ENCODE measurements at places on chromosomes 16 and 17. TPM values are rescaled to one million over a fixed set of nuclear protein-coding genes. Genes with fewer than 3 reads are reported as not detected.

DNA sequence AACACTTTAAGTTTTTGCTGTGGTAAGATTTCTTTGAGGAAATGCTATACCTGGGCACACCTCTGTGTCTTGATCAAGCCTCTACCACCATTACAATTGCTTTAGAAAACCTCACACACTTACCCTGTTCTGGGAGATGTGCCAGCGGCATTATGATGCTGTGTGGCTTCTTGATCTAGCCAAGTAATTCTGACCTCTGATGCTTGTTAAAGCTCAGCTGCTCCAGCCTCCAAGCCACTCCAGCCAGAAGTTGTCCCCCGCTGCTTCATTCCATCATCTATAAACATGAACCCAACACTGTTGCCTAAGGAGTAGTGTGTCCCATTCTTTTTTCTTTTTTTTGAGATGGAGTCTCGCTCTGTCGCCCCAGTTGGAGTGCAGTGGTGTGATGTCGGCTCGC, 60.1 kb downstream of the CYLD start:
- DNase-seq: no peak

- DNase-seq: no peak
Observed at GRCh38 chr16:81720973-81721906, 57.9 kb upstream of the PLCG2 start.

- no peak for DNase-seq
Observed at GRCh38 chr17:74541176-74542111, 4.5 kb downstream of the CD300C start.

Gene TBC1D3C
- not detected for total RNA-seq

- DNase-seq: no peak
Observed at GRCh38 chr17:11485336-11486100, 112.8 kb upstream of the DNAH9 start.

- DNase-seq: no peak
Observed at GRCh38 chr17:16945663-16946218, 26.2 kb downstream of the TNFRSF13B start.

Gene CCT6B
- 4.1 TPM for total RNA-seq

DNA sequence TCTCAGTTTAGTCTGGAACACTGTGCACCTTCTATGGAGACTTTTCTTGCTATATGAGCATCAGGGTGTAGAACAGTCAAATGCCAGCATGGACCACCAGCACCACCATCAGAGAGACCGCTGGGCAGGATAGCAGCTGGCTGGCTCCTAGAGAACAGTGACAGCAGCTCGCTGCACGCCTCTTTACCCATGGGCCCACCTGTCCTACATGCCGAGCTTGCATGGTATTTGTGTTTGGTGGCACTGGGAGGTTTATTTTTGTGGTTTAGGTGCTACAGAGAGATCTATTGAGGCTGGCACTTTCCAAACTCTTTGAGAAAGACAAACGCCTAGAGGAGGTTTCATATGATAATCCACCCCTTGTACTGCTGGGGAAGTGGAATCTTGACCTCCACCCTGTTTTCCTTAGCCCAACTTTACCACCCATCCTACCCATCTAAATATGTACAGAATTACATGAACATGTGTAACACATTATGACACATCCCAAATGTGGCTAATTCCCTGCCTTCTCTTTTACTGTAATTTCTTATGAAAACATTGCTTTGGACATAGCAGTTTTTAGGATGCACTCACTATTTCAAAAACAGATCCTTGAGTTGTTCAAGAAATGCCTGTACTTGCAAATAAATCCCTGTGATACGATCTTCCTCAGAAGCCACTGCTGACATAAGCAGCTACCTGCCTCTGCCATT, 46.3 kb downstream of the COG7 start:
- no peak for DNase-seq

Gene ATP2C2
- 5.3 TPM for total RNA-seq

GRCh38 chr17:29151567-29151966, 28.6 kb downstream of the MYO18A start:
- no peak for DNase-seq

Gene RNF40
- 94.1 TPM for total RNA-seq

DNA sequence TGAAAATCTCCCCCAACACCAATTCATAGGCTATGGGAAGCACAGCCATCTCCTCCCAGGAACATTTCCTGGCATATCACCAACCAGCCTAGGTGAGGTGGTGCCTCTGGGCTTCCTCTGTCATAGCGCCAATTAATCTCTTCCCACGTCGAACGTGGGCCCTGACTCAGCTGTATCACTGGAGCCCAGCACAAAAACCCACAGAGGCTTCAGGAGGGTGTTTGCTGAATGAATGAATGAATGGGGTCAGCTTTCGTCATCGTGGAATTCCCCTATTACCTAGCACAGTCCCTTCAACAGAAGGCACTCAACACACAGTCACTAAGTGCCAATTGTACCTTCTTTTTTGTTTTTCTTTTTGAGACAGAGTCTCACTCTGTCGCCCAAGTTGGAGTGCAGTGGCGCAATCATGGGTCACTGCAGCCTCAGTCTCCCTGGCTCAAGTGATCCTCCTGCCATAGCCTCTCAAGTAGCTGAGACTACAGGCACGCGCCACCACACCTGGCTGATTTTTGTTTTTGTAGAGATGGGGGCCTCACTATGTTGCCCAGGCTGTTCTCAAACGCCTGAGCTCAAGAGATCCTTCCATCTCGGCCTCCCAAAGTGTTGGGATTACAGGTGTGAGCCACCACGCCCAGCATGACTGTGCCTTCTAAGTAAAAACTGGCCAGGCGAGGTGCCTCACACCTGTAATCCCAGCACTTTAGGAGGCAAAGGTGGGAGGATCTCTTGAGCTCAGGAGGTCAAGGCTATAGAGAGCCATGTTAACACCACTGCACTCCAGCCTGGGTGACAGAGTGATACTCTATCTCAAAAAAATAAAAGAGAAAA, 4.1 kb downstream of the ZNF688 start:
- DNase-seq: no peak

DNA sequence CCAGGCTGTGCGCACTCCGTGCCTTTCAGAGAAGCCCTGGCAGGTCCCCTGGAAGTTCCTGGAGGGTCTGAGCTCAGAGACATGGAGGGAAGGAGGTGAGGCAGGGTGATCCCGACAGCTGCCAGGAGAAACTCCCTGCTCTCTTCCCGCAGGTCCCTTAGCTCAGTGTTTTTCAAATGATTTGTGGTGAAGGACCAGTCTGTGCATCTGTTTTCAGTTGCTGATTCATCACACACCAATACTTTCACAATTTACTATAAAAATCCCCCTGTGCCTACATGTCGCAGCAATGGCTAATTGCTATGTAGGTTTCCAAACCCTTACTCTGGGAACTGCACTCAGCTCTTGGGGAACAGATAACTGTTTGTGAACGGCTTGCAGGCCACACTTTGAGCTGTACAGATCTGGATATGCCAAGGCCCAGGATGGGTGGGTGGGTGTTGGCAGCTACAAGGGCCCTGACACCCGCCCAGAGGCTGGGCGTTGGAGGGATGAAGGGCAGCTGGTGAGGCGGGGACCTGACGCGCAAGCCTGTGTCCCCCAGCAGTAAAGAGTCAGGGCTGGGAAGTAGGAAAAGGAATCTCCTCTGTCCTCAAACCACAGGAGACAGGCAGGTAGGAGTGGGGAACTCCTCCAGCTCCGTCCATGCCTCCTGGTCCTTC, 20.5 kb upstream of the EMP2 start:
- DNase-seq: no peak

DNA sequence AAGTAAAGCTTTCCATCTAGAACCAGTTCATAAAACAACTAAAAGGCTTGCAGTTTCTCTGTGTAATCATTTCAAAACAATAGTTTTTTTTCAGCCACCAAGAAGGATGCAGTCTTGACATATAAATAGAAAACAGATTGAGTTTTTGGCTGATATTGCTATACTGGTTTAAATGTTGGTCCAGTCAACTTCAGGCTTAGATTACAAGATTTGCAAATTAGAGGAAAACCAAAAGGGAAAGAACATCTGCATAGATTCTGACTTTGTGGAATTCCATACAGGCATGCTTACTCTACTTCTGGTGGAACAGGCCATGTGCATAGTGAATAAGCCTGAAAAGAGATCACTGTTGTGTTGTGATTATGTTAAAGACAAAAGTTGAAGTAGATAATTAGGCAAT, 150.3 kb downstream of the BCAS3 start:
- no peak for DNase-seq

DNA sequence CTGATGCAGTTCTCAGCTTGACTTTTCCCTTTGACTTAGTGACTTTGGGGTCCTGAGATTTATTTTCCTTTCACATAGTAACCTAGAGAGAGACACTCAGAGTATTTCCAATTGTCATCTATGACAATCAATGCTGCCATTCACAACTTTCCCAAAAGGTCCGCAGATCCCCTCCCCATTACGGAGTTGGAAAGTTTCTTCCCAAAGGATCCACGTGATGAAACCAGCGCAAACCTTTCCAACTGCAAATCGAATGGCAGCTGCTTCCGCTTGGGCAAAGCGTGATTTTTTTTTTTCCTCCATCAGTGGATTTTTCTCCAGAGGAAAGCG, 538 bp upstream of the FCSK start:
- DNase-seq: no peak

Gene SAMD14
- total RNA-seq: 45.2 TPM

DNA sequence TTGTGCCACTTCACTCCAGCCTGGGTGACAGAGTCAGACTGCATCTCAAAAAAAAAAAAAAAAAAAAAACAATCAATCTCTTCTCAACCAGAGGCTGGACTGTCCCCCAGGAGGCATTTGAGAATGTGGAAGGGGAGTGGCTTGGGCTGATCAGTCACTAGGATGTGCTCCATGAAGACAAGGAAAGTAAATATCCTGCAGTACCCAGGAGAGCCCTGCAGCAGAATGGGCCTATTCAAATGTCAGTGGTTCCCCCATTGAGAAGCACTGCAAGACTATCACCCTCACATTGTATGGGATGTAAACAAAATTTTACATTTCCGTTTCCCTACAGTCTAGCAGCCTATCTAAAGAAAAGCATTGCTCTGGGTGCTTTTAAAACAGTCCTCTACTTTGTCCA, 70.3 kb downstream of the DNAH9 start:
- no peak for DNase-seq

Gene EVPLL
- not detected for total RNA-seq

GRCh38 chr17:47265983-47266541, 12.4 kb downstream of the ITGB3 start:
- no peak for DNase-seq

- DNase-seq: no peak
Observed at GRCh38 chr16:68900009-68900408, 56.7 kb downstream of the TANGO6 start.

- DNase-seq: no peak
Observed at GRCh38 chr17:31216031-31216751, 80.8 kb downstream of the OMG start.

- no peak for DNase-seq
Observed at GRCh38 chr16:68825427-68825826, 17.9 kb upstream of the TANGO6 start.

Gene IL21R
- total RNA-seq: 0.22 TPM

Gene ST6GALNAC1
- total RNA-seq: 5.0 TPM

- DNase-seq: no peak
Observed at GRCh38 chr17:66493283-66494019, 191.0 kb downstream of the PRKCA start.

GRCh38 chr17:7215136-7215638, 4.4 kb downstream of the DLG4 start:
- no peak for DNase-seq

- DNase-seq: no peak
Observed at GRCh38 chr17:10992106-10992880, 154.4 kb upstream of the PIRT start.

DNA sequence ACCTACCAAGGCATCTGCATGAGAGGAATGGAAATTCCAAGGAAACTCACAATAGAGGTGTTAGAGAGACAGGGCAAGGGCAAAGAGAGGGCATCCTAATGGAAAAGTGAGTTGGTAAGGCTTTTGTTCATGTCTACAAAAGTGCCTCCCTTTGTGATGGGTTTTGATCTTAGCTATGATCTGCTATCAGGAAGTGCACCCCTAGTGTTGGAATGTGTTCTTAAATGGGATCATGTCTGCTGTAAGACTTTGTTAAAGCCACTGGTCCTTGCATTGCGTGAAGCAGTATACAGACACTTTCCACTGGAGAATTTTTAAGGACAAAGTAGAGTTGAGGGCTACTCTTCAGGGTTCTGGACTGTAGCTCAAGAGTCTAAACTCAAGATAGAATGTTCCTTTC, 92.0 kb downstream of the MAP2K6 start:
- DNase-seq: no peak

DNA sequence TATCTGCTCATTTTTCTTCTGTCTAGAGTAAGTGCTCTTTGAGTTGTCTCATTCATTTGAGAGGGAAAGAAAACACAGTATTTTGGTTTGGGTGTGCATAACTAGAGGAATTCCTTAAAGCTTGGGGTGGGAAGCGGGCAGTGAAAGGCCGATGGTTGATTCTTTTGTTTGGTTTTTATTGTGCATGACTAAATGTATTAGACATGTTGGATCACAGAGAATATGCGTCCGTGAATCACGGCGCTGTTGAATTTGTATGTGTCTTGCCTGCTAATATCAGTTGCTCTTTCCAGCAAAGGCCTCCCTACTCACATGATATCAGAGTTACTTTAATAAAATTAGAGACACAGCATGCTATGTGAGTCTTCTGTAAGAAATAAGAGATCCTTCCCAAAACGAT, 180.0 kb downstream of the CHD9NB start:
- no peak for DNase-seq

Gene KRT20
- total RNA-seq: not detected

Gene CD300H
- total RNA-seq: not detected

Gene ZNF597
- 3.9 TPM for total RNA-seq

Gene HEATR9
- total RNA-seq: not detected

Gene DPEP1
- not detected for total RNA-seq

GRCh38 chr17:76935331-76935730, 67.1 kb downstream of the MGAT5B start:
- no peak for DNase-seq

GRCh38 chr17:9199571-9200551, 178.6 kb downstream of the NTN1 start:
- DNase-seq: no peak

DNA sequence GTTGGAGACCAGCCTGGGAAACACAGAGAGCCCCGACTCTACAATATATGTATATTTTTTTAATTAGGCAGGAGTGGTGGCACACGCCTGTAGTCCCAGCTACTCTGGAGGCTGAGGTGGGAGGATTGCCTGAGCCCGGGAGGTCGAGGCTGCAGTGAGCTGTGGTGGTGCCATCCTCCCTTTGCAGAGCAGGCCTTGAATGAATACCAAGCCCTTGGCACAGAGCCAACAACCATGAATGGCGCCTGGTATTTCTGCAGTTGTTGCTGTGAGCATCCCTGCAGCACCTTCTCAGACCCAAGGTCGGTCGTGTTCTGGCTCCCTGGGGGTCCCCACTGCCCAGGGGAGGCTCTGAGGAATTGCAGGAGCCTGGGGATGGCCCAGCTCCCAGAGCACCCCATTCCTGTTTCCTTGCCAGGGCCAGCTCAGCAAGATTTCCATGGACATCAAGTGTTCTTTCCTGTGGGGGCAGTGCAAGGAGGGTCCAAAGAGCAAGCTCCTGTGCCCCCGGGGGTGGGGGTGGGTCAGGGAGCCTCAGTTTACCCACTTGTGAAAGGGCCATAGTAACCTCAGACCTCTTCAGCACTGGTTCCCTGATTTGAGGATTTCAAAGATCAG, 25.6 kb upstream of the RMI2 start:
- DNase-seq: no peak

Gene CCL17
- not detected for total RNA-seq

GRCh38 chr16:28478506-28479180, 6.5 kb upstream of the NPIPB7 start:
- no peak for DNase-seq

Gene FMNL1
- total RNA-seq: 33.4 TPM

GRCh38 chr16:75462806-75463205, 1.7 kb downstream of the TMEM170A start:
- DNase-seq: no peak

Gene KRTAP1-5
- total RNA-seq: not detected

- DNase-seq: no peak
Observed at GRCh38 chr17:51536627-51537026, 276.3 kb downstream of the UTP18 start.

Gene HOXB5
- total RNA-seq: not detected

Data from dorsolateral prefrontal cortex (tissue), 122 donors.